ENCODE measurements at places on chromosomes 4 and X.
A peak's percentile ranks its signal among the peaks of the same experiment; 100 is the strongest.

DNA sequence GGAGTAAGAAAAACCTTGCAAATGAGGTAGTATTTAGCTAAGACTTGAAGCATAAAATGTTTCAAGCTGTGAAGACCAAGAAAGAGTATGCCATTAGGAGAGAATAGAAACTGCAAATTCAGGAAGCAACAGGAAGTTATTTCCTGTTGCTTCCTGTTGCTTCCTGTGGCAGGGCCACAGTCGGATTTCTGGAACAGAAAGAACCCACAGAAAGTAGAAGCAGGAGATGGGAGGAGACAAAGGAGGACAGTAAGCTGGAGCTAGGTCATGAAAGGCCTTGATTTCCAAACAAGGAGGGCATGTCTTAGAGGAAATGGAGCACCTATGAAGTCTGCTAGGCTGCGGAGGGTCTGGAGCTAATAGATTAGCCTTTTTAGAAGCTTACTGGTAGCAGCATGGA lies 17.2 kb downstream of the ASB11 start:
- DNase-seq: no peak

- no peak for DNase-seq
Observed at GRCh38 chr4:16271411-16271810, 45.1 kb upstream of the TAPT1 start.

DNA sequence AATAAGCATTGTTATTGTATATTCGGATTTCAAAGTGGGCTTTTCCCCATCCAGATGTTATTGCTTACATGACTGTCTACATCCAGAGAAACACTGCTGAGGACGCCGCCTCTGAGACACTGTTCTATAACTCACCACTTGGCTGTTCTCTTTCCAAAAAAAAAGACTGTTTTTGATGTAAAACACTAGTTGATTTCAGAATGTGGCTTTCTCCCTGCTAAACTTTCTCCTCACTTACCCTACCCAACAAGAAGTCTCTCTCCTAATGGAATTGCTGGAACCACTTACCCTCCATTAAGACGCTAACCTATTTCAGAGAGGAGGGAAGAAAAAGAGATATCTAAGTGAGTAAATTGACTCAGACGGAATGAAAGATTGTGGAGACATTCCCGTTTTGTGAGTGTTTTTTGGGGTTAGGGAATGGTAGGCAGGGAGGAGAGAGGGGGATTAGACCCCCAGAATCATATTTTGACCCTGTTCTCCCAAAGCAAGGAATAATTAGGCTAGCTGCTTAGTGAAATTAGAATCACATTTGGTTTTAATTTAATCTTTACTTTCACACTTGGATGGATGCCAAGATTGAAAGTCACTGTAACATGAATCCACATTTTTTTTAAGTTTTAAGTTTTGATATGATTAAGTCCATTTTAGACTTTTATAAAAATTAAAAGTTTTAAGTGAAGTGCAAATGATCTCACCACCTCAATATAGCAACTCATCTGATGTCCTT lies 174.9 kb downstream of the CHIC2 start:
- peak; percentile 48 for DNase-seq

DNA sequence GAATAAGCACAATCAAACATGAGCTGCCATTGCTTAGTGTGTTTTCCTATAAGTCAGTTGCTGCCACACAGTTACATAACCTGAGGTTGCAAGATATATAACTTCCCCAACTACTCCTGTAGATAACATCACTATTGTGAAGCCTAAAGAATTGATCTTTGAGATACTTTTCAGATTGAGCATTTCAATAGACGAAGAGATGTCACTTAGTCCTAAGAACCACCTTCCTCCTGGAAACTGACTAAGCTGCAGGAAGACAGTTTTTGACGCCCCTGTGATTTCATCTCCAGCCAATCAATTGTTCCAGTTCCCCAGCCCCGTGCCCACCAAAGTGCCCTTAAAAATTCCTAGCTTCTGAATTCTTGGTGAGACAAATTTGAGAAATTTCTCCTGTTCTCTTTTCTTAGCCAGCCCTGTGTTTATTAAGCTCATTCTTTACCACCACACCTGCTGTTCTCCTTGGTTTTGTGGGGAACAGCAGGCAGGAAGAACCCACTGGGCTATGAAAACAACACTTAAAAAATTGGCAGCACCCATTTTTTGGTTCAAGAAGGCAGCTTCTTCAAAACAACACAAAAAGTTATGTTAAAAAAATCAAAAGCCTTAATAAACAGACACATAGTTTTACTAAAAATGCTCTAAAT lies 317.1 kb upstream of the PABPC4L start:
- DNase-seq: no peak

- DNase-seq: peak; percentile 76
Observed at GRCh38 chr4:26717332-26717731, 133.4 kb downstream of the TBC1D19 start.

DNA sequence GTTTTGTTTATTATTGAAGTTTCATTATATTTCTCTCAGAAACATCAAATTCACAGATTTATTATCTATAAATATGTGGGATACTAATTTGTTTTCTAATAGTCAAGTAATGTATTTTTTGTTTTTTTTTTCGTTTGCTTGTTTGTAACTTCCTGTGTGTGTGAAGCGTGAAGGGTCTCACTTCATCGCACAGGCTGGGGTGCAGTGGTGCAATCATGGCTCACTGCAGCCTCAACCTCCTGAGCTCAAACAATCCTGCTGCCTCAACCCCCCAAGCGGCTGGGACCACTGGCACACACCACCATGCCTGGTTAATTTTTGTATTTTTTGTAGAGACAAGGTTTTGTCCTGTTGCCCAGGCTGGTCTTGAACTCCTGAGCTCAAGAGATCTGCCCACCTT lies 55.1 kb downstream of the SH3RF1 start:
- DNase-seq: no peak

DNA sequence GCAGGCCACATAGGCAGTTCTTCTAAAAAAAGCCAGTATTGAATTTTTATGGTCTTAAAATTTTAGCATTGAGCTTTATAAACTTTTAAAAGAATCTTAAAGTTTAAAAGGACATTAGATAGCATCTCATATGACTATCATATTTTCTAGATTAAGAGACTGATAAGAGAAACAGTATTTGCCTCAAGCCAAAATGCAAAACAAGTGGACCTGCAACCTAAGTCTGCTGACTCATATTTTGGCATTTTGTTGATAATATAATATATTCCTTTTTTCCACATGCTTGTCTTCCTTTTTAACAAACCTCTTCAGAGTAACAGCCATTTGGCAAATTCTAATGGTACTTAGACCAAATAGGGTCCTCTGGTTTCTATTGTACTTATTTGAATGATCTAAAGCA lies 328.5 kb upstream of the GALNTL6 start:
- no peak for DNase-seq

GRCh38 chr4:73606465-73606974 lies 13.7 kb downstream of the RASSF6 start:
- no peak for DNase-seq

DNA sequence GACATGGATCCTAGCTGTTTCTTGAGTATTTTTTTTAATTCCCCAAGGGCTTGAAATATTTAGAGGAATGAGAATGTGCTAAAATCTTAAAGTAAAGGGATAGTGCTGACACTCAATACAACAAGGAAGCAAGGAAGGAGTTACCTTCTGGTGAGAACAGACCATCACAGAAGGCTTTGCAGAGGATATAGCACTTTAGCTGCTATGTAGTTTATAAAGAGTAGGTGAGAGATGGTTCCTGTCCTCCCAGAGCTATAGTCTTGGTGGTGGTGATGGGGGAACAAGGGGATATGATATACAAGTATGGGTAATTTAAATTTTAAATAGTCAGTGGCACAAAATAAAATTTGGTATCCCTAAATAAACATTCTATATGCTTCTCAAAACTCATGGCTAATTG lies 47.6 kb downstream of the MTHFD2L start:
- DNase-seq: no peak

GRCh38 chrX:39479856-39480255 lies 617.9 kb downstream of the BCOR start:
- DNase-seq: no peak

DNA sequence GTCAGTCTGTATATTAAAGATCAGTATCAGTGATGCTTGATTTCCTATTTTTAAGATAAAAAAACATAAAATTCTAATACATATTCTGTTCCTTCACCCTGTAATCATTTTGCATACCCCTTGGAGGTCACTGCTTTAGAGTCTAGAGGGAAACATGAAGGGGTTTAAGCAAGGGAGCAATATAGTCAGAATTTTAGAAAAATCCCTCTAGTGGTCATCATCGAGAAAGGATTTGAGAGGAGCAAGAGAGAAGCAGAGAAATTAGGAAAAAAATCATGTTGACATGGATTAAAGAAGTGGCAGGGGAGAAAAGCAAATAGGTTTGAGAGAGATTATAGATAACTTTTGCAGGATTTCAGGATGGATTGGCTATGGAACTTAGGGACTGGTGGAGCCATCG lies 11.1 kb downstream of the APEX2 start:
- no peak for DNase-seq

GRCh38 chr4:76955182-76955581 lies 5.6 kb downstream of the SEPTIN11 start:
- peak; percentile 70 for DNase-seq

GRCh38 chr4:66590488-66591215 lies 920.4 kb upstream of the EPHA5 start:
- peak; percentile 73 for DNase-seq

- DNase-seq: no peak
Observed at GRCh38 chr4:8051644-8052043, 107.0 kb downstream of the ABLIM2 start.

DNA sequence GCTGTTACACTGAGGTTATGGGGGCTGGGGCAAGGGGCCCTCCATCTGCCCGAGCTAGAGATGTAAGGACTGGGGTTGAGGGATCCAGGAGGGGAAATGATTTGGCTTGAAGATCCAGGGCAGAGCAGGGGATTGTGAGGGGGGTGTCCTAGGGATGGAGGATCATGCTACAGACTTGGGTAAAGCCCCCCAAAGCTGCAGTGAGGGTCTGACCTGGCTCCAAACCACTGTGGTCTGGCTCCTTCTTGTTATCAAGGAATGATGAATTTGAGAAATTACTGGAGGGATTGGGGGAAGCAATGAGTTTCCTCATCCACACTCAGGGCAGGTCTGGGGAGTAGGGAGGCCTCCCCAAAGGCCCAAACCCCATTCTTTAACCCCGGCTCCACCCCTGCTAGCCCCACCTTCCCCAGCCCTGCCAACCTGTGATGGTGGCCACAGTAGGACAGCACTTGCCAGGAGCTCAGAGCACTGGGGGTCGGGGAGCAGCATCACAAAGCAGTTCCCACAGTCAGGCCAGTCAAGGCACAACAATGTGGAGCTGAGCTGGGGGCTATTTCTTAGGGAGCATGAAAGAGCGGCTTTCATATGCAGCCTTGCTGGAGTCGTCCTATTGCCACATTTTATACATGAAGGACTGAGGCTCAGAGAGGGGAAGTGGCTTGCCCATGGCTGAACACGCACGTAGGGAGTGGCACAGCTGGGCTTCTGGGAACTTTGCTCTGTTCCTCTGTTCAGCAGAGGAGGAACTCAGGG lies 165.5 kb downstream of the EFNB1 start:
- DNase-seq: no peak

GRCh38 chr4:172055046-172055445 lies 241.8 kb downstream of the GALNTL6 start:
- no peak for DNase-seq

GRCh38 chr4:23163647-23164436 lies 471.1 kb downstream of the GBA3 start:
- DNase-seq: peak; percentile 1
